ENCODE measurements at places on chromosomes 6 and 20.

- no peak for DNase-seq
Observed at GRCh38 chr20:58989196-58989595, 8.1 kb downstream of the NELFCD start.

DNA sequence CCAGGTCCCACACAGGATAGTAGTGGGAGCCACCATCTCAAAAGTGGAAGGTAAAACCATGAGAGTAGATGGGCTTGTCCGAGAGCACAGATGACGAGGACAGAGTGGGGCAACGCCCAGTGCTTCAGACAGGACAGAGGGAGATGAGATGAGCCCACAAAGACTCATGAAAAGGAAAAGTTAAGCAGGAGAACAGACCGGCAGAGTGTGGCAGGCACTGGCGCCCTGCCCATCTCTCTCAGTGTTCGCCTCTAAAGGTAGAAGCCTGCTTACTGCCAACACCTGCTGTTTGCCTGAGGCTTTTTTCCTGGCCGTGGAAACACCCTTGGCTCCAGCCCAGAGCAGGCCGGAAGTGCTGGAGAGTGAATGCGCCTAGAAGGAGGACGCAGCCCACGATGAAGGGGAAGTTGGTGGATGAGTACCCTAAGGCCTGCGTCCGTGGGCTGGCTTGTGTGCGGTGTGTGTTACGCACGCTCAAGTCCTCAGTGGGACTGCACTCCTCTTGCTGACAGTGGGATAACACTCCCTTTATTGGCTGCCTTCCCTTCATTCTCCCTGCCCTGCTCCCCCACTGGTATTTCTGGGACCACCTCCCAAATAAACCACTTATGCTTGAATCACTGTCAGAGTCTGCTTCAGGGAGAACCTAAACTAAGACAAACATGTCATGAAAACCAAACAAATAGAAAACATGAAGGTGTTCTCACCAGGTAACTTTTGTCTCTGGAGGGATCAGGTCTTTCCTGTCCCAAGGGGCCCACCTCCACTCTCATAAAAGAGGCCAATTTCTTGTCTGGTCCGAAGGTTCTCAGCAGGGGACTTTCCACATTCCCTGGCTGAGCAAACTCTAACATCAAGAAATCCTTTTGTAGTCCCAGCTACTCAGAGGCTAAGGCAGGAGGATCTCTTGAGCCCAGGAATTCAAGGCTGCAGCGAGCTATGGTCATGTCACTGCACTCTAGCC, 9.1 kb upstream of the FOXP4 start:
- peak; percentile 84 for DNase-seq

DNA sequence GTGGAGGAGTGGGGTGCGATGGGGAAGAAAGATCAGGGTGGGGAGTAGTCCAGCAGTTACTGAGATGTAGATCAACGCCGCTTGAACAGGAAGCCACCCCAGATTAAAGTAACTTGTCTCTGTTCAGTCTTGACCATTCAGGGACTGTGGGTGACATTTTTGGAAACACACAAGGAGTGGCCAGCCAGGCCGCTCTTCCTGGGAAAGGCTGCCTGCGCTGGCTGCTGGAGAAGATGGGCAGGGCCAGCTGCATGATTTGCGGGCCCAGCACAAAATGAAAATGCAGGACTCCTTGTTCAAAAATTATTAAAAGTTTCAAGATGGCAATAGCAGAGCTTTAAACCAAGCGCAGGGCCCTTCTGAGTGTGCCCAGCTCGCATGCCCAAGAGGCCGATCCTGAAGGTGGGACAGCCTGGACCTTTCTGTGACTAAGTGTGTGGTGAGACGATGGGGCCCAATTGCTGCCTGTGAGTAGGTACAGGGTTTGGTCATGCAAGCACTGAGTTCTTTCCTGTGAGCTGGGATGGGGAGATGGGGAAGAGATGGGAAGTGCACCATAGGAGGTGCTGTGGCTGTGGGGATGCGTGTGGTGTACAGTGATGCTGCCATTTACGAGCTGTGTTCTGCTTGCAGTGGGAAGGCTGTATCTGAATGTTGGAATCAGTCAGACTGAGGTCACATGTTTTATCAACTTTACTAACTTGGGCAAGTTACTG, 51.3 kb downstream of the DAAM2 start:
- DNase-seq = no peak

- DNase-seq = no peak
Observed at GRCh38 chr6:136840276-136841001, 18.0 kb downstream of the PEX7 start.

DNA sequence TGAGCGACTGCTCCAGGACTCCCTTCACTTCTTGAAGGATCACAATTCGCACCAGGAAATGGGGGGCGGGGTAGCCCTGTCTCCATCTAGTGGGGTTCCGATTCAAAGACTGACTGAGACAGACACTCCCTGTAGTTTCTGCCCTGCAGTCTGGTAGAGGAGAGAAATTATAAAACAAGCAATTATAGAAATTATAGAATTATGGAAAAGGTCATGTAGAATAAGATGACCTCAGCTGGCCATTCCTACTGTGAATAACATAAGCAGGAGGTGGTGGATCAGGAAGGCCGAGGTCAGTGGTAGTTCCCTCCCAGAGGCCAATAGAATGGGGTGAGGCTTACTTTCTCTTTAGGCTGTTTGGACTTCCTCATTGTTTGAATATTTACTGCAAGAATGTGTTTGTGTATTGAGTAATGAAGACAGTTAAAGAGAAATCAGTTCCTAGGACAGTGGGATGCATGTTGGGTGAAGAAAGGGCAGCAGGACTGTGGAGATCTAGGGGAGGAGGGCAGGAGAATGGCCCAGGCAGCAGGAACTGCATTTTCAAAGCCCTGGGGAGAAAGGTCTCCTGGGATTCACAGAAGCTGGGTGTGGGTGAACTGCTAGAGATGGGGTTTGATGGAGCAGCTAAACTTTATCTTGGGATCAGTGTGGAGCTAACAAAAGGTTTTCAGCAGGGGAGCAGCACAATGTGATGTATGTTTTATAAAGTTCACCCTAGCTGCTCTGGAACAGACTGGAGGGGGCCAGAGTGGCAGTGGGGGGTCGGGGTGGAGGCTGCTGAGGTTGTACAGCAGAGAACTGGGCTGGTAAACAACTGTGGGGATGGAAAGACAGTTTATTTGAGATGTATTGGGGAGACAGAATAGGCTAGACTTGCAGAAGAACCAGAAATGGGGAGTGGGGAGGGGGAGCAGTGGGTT, 2.1 kb downstream of the ZNF341 start:
- DNase-seq = no peak

DNA sequence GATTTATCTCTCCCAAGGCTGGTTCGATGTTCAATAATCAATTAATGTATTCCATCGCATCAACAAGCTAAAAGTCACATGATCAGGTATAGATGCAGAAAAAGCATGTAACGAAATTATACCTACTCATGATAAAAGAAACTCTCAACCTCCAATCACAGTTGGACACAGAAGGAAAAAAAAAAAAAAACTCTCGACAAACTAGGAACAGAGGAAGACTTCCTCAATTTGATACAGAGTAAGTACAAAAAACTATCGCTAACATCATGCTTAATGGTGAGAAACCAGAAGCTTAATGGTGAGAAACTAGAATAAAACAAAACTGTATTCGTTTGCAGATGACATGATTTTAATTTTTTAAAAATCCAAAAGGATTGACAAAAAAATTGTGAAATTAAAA, 62.0 kb upstream of the SMIM29 start:
- no peak for DNase-seq

GRCh38 chr6:5513408-5513807, 252.1 kb downstream of the FARS2 start:
- DNase-seq = no peak

GRCh38 chr20:40262219-40262618, 426.8 kb downstream of the MAFB start:
- DNase-seq = no peak
